Fibroblast of gingiva (primary cell): ENCODE measurements at places on chromosomes 4 and X.

GRCh38 chr4:159210975-159211374 is 108.1 kb downstream of the RAPGEF2 start:
- DNase-seq = no peak

- DNase-seq = no peak
Observed at GRCh38 chrX:67585401-67585800, 41.6 kb downstream of the AR start.

DNA sequence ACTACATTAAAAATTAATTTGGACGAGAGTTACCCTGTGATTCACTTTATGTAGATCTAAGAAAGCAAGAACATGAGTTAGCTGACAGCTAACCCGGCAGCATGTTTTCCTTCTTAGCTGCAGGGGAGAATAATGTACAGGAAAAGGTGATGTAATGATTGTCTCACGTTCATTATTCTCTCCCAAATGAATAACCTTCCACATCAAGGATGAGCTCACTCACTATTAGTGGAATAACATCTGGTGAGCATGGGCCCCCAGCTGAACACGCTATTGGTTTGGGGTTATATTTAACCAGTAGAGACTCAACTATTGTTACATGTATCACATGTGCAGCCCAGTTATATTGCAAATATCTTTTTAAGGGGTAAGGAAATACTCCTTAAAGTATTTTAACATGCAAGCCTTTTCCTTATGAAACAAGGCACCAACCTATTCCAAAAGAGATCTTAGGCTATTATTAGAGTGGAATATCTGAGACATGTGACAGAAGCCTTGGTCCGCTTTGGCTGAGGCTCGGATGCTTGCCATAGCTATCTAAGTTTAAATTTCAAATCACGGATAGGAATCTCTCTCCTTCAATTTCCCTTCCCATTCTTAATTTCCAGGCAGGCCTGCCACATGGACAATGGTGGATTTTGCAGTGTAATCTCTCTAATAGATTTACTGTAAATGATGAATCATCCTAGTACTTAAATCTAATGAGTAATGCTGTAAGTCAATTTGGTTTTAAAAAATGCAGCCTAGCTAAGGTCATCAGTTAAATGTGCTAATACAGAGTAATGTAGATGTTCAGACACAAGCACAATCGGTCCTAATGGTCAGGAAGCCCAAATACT is 99.0 kb upstream of the OTUD4 start:
- DNase-seq = peak; percentile 51

DNA sequence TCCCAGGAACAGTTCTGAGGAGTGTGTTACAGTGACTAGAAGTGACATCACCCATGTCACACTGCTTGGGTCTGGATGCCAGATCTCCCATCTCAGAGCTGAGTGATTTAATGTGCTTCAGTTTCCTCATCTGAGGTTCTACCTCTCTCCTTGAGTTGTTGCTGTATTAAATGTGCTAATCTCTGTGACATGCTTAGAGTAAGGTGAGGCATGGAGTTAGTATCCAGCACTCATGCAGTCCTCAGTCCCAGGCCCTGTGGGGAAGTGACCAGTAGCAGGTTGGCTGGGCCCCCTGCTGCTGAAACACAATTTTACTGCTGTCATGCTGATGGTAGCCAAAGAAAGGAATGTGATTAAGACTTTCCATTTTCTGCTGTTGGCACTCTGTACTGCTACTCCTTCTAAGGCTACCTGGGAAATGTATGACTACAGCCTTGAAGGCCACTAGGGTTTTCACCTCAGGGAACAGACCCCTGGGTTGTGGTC is 639.6 kb downstream of the MID1IP1 start:
- no peak for DNase-seq

- DNase-seq = no peak
Observed at GRCh38 chrX:97102938-97103337, 219.2 kb downstream of the RPA4 start.

DNA sequence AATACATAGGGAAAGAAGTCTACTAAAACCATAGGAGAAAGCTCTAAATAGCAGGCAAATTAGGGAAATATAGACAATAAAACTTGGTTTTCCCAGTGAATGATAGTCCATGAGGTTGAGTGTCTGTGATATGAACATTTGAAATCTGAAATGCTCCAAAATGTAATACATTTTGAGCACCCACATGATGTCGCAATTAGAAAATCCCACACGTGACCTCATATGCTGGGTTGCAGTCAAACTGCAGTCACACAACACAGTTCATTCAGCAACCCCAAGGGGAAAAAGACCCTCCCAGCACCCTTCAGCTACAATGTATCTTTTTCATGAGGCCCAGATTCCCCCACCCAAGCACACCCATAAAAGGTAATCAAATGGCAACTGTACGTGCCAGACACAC is 155.6 kb downstream of the BTC start:
- no peak for DNase-seq

DNA sequence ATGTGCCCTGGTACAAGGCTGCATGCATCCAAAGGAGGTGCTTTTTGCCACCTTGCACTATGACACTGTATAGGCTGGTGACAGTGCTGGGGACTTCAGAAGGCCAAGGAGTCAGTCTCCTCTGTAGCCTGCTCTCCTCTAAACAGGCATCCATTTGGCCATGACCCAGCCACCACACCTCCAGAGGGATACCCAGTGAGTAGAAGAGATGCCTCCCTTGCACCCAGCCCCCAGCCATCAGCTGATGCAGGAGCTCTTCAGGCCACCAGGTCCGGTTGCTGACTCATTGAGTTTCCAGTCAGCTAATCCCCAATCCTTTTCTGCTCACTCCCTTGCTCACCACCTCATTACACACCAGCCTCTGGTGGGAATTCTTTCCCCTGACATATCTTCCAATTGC is 99.8 kb downstream of the PJA1 start:
- no peak for DNase-seq
